ENCODE measurements at places on chromosomes 12 and 14.
A peak's percentile ranks its signal among the peaks of the same experiment; 100 is the strongest.

GRCh38 chr14:75283162-75283832 is 4.7 kb downstream of the FOS start:
- DNase-seq, result peak; percentile 34

GRCh38 chr14:87996291-87996592 is 3.3 kb upstream of the GALC start:
- DNase-seq, result no peak

- DNase-seq, result no peak
Observed at GRCh38 chr12:57128519-57129247, 400 bp downstream of the LRP1 start.

- no peak for DNase-seq
Observed at GRCh38 chr14:53016491-53016890, 65.6 kb upstream of the FERMT2 start.

DNA sequence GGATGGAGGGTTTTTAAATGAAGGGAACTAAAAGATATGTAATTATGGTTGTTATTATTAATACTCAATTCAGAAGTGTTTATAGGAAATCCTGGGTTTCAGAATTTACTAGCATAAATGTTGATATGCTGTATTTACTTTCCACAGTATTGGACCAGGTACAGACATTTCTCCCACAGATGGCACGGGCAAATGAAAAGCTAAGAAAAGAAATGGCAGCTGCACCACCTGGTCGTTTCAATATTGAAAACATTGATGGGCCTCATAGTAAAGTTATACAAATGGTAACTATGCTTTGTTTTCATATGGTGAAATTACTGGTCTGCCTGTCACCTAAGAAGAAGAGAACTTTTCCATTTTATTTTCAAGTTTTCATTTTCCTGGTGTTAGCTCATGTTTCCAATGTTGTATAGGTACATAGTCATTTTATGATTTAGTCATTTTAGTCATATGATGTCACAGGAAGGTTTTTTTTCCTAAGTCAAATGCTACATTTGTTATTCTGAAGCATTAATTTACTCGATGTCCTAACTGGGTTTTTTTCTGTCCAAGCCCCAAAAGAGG is 5.5 kb downstream of the NOPCHAP1 start:
- DNase-seq, result no peak

DNA sequence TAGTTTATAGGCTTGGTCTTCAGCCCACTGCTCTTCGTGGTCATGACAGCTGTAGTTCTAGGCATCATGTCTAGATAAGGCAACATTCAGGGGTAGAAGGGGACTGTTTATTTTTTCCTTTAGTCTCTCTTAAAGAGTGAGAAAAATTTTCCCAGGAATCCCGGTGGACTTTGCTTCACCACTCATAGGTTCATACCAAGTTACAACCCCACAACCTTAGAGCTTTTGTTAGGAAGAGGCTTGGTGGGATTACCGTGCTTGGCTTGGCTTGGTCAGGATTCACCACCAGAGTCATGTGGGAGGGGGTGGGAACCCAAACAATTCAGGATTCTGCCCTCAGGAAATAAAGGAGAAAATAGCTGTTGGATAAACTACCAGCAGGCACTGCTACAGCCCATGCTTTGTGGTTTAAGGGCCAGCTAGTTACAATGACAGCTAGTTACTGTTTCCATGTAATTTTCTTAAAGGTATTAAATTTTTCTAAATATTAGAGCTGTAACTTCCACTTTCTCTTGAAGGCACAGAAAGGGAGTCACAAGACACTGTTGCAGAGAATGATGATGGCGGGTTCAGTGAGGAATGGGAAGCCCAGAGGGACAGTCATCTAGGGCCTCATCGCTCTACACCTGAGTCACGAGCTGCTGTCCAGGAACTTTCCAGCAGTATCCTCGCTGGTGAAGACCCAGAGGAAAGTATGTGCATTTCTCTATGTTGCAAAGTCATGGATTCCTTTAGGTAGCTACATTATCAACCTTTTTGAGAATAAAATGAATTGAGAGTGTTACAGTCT is 25.9 kb upstream of the PAPLN start:
- no peak for DNase-seq
